ENCODE measurements at places on chromosomes 7 and 10.

- no peak for DNase-seq
These were observed 126.5 kb upstream of the HABP2 start for GRCh38 chr10:113426181-113426877.

DNA sequence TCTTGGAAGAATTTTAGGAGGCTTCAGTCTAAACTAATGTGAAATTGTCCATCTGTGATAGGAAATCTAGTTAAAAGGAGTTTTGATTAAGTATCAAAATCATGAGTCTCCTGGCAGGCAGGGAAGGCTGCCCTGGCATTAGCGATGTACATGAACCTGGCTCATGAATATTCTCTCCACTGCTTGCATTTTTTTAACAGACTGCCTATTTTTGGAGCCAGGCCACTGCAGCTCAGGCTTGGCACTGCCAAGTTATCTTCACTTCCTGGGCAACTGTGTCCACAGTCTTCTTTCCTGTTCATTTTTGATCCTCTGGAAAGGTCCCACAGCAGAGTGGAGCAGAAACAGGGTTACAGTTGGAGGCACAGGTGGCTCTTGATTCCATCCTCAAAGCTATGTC is 7.0 kb downstream of the GPR26 start:
- no peak for DNase-seq

GRCh38 chr10:113133497-113134115 is 183.6 kb downstream of the TCF7L2 start:
- no peak for DNase-seq

DNA sequence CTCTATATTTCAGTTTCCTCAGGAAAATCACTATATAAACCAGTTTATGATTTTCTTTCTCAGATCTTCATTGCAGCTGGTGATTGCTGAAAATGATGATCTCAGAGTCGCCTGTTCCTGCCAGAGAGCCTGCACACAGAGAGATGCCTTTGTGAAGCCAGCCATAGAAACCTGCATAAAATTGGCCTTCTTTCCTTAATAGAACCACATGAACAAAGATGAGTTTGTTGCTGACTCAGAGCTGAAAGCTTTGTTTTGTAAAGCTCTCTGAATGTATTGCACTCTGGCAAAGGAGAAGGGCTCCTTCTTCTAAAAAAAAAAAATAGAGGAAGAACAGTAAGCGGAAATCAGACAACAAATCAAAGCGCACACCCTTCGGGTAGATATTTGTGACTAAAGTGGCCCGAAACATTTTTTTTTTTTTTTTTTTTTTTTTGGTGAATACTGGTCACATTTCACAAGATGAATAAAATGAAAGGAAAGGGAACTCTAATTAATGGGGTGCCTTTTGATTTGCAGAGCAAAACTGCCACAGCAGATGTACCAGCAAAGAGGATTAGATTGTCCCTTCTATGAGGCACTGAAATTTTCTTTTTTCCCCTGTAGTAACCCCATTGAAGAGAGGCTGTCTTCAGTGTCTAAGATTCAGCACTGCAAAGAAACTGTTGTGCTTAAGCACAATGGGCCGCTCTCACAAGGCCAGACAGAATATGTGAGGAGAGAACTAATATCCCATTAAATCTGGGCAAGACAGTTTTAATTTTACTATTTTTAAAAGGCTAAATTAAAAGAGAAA is 75.1 kb upstream of the PTPRZ1 start:
- no peak for DNase-seq

Measured in activated naive CD8-positive, alpha-beta T cell treated with anti-CD3 and anti-CD28 coated beads, Interleukin-2, amount 50 U/mL, for 16 hours (primary cell).